ENCODE measurements at places on chromosomes 12 and 14.

DNA sequence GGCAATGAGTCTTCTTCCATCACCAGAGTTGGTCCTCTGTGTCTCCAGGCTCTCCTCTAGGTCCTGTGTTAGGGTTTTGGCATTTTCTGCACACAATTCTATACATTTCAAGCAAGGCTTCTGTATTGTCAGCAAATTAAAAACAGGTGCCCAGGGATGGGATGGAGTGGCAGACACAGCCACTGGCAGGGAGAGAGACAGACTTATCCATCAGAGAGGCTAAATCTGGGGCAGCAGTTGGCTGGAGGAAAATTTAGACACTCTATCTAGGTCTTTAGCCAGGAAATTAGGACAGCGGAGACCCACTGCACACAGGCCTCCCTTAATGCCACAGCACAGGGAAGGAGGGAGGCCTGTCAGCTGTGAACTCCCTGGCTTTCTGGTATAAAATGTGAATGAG lies 20.2 kb downstream of the PLEKHD1 start:
- no peak for DNase-seq

DNA sequence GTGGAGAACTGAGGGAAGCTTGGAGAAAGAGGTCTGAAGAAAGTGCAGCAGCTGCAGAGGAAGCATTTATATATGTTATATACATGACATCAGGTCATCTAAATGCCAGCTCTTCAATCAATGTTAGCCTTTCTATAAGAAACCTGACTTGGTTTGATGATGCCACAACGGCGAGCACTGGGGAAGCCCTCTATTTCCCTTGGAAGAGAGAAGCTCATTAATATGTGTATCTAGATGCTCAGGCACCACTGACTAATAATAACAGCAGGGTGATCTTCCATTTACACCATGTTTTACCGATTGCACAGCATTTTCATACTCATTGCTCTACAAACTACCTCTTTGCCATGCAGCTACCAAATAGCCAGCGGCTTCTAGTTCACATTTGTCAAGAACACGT lies 811 bp downstream of the ACYP1 start:
- no peak for DNase-seq

DNA sequence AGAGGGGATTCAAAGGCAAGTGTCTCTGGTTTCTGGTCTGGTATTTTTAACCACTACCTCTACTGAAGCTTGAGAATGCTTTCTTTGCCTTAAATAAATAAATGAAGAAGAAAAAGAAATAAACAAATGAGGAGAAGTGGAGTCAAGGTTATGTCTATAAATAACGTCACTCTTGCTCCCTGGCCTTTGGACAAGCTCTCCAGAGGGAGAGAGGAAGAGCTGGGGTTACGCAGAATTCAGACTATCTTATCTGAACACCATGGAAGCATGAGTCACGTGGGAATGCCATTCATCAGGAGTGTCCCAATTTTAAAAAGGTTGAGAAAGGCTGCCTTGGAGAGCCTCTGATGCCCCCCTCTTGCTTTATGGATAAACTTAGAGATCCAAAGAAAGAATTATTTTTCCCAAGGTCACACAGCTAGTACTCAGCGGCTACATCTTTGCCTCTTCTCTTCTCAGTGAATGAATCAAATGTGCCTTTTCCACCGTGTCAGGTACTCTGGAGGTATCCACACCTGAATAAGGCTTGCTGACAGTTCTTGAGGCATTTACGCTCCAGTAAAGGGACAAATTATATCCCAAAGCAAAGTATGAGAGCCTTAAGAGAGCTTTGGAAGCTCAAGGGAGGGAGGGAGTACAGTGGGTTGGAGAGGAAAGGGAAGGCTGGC lies 12.9 kb upstream of the MSI1 start:
- DNase-seq = no peak

DNA sequence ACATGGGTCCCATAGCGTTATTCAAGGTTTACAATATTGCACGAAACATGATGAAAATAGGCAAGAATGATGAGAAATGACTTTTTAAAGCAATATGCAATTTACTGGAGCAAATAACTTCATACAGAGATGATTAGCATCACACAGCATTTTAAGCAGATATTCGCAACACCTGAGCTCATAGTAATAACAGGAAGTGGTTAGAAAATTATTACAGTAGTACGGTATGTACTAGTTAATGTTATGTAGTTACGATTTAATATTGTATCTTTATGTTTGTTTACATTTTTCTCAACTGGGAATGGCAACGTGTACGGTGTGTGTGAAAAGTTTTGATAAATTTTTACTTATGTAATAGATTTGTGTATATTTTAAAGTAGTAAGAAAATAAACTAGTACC lies 102.6 kb downstream of the OSBPL8 start:
- no peak for DNase-seq

DNA sequence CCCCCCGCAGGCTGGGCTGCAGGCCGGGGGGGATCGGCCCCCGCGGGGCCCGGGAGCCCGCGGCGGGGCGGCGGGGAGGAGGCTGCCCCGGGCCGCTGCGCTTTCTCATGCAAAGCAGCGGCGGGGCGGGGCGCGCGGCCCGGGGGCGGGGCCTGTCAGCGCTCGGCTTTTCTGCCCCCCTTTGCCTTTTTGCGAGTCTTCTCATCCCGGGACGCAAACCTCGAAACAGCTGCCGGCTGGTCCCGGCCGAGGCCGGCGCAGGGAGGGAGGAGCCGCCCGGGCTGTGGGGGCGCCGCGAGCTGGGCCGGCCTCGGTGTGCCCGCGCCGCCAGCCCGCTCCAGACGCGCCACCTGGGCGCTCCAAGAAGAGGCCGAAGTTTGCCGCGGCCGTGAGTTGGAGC lies at the start of gene FZD10:
Gene FZD10, plus strand, starts transcription at position 198 of the 400 bp plus-strand sequence. CDS start 479 bp downstream, outside the sequence.
- DNase-seq = no peak

DNA sequence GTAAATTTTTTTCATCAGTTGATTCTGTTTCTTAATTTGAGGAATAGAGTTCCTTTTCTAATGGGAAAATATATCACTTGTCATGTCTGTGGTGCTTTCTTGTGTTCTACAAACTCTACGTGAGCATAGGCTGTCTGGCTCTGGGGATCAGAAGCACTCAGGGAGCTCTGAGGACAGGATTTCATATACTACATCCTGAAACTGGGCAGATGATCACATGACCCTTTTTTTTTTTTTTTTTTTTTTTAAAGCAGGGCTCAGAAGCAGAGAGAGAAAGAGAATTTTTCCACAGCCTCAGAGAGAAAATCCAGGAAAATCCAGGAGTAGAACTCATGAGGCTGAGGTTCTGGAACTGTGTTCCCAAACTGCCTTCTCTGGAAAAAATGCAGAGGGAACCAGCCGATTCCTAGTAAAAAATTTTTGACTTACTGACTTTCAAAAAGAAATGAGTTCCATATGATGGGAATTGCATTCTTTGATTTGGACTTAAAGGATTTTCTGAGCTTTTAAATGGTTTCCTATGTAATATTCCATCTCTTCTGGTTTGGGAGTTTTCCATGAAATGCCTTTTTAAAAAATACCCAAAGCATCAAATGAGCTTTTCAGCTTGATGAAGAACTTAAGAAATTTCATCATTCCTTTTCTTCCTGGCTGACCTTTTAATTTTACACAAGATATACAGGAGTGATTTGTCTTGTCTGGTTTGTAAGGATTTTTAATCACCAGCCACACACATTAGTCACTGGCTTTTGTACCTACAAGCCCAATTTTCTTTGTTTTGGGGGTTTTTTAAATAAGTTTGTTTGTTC lies 183.1 kb upstream of the HIF1A start:
- no peak for DNase-seq

- no peak for DNase-seq
These were observed 18.7 kb upstream of the KICS2 start for GRCh38 chr12:64240781-64241180.

GRCh38 chr14:99199846-99200653 lies 71.9 kb downstream of the BCL11B start:
- no peak for DNase-seq

- DNase-seq = no peak
These were observed 179.0 kb upstream of the KRR1 start for GRCh38 chr12:75690296-75690955.

DNA sequence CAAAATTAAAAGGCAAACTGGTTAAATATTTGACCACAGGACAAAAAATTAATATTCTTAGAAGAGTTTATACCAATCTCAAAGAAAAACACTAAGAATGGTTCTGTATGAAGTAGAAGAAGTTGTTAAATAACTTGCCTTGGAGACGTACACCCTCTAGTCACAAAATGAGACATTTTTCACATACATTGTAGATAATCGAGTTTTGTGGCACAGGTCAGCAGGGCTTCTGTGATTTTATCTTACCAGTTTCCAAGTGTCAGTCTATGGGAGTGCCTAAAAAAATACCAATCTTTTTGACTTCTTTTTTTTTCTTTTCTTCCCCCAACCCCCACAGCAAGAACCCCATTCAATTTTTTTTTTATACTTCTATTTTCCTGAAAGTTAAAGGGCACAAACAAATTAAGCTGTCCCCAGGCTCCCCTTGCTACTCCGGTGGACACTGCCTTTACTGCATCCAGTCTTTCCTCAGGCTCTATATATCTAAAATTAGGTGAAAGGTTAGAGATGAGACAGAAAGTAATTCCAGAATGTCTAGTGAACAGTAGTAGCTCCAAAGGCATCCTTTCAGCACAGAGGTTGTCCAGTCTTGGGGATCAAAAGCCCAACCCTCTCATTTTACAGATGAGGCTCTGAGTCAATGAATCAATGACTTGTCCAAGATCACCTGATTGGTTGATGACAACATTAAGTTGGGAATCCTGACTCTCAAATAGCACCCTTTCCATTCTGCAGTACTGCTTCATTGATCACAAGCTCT lies 6.2 kb downstream of the LIMA1 start:
- no peak for DNase-seq

DNA sequence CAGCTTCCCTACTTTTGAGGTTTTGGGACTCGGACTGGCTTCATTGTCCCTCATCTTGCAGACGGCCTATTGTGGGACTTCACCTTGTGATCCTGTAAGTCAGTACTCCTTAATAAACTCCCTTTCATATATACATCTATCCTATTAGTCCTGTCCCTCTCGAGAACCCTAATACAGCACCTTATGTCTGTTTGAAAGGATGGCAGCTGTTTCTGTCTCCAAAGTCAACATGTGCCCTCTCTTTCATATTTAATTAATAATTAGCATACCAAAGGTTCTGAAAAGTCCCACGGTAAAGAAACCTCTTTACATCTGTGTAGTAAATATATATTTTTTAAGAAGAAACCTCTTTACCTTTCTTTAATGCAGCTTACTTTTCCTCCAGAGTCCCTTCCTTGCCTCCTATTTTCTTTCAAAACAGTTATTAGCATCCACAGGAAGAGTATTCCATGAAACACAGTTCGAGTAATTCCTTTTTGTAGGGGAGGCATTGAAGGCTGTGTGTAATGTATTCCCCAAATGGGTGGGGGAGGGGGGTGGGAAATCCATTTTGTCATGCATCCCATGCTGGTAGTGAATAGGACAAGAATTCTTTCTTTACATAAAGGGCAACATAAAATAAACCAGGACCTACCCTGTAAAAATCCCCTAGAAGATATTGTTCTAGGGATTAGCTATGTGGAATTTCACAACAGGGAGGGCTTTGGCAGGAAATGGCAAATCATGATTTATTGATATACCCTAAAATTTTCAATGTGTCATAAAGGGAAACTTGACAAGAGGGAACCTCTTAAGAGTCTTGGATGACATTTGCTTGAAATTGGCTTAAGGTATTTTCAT lies 241.5 kb downstream of the SUDS3 start:
- DNase-seq = no peak
